ENCODE measurements at places on chromosomes 1 and 21. TPM values are rescaled to one million over a fixed set of nuclear protein-coding genes. Genes with fewer than 3 reads are reported as not detected.

The ARTN gene
- total RNA-seq, result not detected

The TMOD4 gene
- not detected for total RNA-seq

The PCSK9 gene
- 0.11 TPM for total RNA-seq

DNA sequence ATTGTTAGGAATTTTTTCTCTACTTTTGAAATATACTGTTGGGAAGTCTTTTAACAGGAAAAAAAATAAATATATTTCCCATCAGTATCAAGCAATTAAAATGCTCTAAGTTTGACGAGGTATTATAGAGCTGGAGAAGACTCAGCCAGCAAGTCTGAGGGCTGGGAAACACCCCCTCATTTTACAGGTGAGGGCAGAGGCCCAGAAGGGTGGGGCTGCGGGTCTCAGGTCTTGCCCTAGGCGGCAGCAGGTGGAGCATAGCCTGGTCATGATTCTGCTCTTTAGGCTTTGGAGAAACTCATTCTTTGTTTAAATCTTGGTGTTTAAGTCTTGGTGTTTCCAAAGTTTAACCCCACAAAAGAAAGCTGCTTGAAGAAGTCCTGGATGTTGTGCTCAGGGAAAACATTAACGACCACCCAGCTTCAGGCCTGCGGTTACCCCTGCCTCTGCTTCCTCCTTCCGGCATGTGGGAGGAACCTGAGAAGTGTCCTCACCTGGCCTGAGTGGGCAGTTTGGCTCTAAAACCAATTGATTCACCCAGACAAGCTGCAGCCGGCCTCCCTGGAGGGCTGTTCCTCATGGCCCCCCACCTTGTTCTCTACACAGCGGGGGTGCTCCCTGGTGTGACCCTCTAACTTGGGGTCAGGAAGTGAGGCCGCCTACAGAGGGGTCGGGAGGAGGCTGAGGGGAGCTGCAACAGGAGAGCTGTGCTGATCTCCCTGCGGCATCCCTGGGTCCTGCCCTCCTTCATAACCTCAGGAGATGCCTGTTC lies 41.7 kb downstream of the OLFML2B start:
- DNase-seq, result no peak

- DNase-seq, result no peak
Measured at GRCh38 chr1:147800804-147801203, 40.4 kb upstream of the GJA5 start.

- peak; percentile 62 for DNase-seq
Measured at GRCh38 chr1:235984041-235984825, 80.7 kb downstream of the NID1 start.

DNA sequence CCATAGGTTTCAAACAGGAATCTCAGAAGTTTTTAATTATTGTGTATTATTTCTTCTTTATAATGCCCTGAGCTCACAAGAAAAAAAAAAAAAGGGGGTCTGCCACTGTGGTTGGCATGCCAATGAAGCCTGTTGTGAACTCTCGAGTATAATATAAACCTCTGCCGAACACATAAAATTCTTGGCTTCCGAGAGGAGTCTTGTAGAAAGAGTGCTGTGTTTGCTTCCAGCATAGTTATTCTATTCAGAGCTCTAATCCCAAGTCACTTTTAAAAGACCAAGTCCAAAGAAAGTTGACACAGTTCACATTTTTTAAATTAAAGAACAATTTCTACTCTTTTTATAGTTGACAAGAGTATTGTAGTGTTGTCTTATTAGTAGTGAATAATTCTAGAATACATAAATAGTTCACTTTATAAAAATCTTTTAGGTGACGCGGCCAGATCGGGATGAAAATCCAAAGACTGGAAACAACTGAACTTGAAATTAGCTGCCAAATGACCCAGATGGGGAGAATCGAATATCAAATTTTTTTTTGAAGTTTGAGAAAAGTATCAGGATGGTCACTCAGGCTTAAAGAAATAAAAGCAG lies 293.2 kb downstream of the DUSP10 start:
- no peak for DNase-seq
